H54 (cell line): ENCODE measurements at places on chromosomes 3 and 15.

DNA sequence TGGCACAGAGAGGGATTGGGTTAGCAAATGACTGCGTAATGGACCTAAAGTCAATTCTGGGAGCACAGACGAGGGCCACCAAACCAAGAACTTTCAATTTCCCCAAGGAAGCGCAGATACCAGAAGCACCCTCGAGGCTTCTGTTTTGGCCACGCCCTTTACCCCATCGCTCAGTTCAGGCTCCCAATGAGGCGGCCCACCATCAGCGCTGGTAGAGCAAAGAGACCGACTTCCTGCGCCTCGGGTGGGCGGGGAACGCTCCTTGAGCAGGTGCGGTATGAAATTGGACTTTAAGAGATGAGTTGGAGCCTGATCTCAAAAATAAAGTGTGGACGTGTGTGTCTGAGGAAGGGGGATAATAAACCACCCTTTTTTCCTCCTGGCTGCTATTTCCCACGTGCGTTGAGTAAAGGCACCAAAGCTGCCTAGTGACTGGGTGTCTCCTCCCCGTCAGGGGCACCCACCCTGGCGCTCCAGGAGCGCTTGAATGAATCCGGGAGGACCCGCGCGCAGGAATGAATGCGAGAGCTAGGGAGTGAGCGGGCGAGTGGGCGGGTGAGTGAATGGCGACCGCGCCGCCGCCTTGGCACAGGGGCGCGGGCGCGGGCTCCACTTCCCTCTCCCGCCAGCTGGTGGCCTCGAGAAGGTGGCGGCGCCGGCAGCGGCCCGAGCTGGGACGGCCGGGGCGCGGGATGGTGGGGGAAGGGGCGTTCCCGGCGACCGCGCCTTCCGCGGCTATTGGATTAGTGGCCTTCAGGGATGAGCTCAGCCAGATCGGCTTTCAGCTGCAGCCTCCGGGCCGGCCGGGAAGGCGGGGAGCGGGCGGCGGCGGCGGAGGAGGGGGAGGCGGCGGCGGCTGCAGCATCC is at the start of gene SPSB4:
SPSB4 (plus strand) TSS at position 772 of the 867 bp plus-strand sequence. CDS start 14,758 bp downstream, outside the sequence.
- DNase-seq, result no peak

GRCh38 chr15:86493884-86494283 is 414.2 kb downstream of the AGBL1 start:
- no peak for DNase-seq

- DNase-seq, result no peak
These were observed 30.7 kb downstream of the EIF4E3 start for GRCh38 chr3:71694358-71694999.

DNA sequence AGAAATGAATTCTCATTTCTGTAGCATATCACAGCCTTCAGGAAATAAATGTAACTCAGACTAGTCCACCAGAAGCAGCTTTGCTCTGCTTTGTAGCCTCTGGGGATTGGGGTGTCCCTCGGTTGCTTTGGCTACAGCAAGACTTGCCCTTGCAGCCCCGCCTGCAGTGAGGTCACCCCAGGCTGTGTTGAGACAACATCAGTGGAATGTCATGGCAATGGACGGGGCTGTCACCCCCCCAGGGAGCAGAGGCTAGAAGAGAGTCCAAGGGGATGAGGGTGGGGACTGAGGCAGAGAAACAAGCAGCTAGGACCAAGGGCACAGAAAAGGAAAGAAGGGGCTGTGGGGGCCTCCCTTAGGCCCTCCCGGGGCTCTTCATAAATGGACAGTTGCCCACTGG is 854 bp downstream of the CLEC3B start:
- peak; percentile 40 for DNase-seq

GRCh38 chr3:25485673-25486072 is 57.6 kb downstream of the RARB start:
- DNase-seq, result no peak
